HTR-8/SVneo (cell line): ENCODE measurements at places on chromosomes 2 and 18.

DNA sequence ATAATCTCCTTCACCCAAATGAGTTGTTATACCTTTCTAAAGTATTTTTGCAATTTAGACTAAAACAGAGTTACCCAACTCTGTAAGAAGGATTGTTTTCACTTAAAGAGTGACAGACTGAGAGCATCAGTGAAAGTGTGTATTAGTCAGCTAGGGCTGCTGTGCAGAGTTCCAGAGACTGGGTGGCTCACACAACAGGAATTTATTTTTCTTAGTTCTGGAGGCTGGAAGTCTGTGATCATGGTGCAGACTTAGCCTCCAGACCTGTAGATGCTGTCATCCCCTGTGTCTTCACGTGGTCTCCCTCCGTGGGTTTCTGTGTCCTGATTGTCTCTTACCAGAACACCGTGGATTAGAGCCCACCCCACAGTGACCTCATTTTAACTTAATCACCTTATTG lies 40.0 kb downstream of the BCL2L11 start:
- peak; percentile 53 for DNase-seq

GRCh38 chr2:223386984-223387383 lies 215.2 kb downstream of the SCG2 start:
- no peak for DNase-seq

DNA sequence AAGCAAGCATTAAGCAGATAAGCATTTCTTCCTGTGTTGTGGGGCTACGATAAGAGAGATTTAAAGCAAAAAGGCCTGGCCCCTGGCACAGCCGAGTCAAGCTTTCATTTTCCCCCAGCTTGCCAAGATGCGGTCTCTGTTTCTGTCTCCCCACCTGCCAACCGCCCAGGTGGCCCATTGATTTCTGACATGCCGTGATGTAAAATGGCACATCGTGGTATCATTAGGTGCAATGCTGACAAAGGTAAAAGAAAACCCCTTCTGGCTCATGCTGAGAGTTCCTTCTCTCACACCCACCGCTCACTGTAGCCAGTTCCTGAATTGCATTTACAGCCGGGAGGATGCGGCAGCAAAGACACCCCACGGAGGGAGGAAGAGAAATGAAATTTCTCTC lies 62.8 kb downstream of the BOD1L2 start:
- DNase-seq, result no peak

- no peak for DNase-seq
These were observed 28.6 kb upstream of the DAPL1 start for GRCh38 chr2:158766524-158766923.

DNA sequence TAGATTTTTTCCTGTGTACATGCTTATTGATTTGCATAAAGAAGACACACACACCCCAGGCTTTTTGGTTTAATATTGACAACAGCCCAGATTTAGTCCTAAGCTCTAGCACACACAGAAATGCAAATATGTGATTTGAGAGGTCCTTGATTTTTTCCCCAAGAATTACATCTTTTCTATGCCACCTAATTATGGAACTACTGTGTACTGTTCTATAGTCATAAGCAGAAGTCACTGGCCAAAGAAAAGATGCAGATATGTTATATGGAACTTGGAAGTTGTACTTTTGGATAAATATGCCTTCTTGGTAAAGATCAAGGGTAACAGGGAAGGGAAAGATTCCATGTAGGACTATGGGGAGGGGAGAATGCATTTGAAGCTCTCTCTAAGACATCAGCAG lies 105.6 kb downstream of the SETBP1 start:
- DNase-seq, result no peak

GRCh38 chr2:36820942-36821605 lies 124.6 kb downstream of the VIT start:
- no peak for DNase-seq

GRCh38 chr2:241461693-241462677 lies 46.4 kb downstream of the STK25 start:
- DNase-seq, result no peak

- no peak for DNase-seq
These were observed 370.4 kb downstream of the MTX2 start for GRCh38 chr2:176639671-176640070.

DNA sequence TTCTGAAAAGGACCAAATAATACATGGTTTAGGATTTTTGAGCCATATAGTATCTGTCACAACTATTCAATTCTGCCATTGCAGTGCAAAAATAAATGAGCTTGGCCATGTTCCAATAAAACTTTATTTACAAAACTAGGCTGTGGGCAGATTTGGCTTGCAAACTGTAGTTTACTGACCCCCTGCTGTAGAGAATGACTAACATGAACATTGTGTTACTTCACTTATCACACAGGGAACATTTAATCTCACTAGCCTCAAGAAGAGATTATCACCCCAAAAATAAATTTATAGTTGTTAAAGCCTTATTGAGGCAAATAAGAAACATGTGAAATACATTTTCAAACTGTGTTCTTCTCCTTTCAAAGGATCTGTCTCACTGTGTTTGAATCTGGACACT lies 766.2 kb downstream of the MBD2 start:
- DNase-seq, result no peak

DNA sequence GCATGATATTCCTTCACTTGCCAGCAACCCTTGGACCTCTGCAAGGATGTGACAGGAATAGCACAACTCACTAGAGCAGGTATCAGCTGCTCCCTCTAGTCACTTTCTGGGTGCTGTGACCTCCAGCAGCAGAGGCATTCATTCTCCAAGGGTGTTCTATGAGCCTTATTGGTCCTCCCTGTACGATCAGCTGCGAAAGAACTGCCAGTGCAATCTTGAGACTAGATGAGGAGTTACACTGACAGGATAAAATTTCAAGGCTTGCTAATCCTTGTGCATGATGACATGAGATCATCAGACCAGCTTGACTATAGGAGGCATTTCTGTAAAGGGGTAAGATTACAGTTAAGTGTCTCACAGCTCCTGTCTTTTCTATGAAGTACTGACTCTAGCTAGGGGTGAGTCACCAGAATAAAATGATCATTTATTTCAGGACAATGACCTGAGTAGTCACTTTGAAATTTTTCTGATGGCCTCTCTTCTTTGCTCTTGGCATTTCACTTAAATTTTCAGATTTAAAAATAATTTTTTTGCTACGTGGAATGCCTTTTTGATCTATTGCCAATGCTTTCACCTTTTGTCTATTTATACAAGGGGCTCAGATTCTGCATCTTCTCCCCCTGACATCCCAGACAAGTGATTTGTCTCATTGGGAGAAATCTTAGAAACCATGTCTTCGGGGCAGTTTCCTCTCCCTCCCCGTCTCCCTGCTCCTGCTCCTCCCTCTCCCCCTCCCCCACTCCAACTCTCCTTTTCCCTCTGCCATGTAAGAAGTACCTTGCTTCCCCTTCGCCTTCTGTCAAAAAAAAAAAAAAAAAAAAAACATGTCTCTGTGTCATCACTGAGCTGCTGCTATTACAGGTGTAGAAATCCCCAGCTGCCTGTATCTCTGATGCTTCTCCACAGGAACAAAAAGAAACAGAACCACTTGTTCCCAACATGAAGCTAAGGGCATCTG lies 49.2 kb upstream of the FRZB start:
- DNase-seq, result peak; percentile 87

GRCh38 chr18:14124689-14125088 lies 7.5 kb downstream of the ZNF519 start:
- DNase-seq, result no peak

DNA sequence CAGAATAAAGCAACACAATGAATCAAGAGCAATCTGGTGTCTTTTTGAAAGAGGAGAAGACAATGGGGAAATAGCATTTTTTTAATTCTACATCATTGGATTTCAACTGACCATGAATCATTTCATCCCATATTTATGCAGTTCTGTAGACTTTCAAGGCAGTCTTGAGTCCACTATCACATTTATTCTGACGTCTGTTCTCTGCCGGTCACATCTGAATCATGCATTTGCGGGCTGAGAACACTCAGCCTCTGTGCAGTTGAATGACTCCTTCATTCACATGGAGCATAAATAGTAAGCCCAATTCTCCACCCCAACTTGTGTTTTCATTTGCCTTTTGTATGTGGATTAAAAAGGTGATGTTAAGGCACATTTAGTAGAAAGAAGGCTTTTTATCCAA lies 128.2 kb downstream of the AKAIN1 start:
- no peak for DNase-seq

GRCh38 chr2:119929537-119929936 lies 83.3 kb upstream of the EPB41L5 start:
- no peak for DNase-seq

- no peak for DNase-seq
These were observed 839 bp upstream of the GPR148 start for GRCh38 chr2:130728007-130728454.

GRCh38 chr2:241863536-241863954 lies 4.9 kb upstream of the PDCD1 start:
- DNase-seq, result no peak

DNA sequence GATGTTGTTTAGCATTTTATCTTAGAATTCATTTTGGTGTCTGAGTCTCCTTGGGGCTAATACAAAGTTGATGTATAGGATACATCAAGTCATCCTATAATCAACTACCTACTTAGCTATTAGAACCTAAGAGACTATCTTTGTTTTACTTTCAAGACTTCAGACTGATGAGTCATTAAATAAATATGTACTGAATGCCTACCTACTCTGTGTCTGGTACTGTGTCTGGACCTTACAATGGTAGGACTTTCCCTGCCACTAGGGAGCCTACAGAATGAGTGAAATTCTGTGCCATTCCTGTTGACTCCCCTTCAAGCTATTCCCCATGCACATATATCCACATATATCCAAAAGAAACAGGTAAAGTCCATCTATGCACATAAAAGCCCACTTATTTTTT lies 114.5 kb downstream of the ERBB4 start:
- no peak for DNase-seq

- DNase-seq, result no peak
These were observed 253.1 kb downstream of the MBD2 start for GRCh38 chr18:53971331-53971730.

- DNase-seq, result no peak
These were observed 1517.5 kb upstream of the ZEB2 start for GRCh38 chr2:146037334-146037870.

- no peak for DNase-seq
These were observed 32.7 kb downstream of the ZFP36L2 start for GRCh38 chr2:43193652-43194120.

DNA sequence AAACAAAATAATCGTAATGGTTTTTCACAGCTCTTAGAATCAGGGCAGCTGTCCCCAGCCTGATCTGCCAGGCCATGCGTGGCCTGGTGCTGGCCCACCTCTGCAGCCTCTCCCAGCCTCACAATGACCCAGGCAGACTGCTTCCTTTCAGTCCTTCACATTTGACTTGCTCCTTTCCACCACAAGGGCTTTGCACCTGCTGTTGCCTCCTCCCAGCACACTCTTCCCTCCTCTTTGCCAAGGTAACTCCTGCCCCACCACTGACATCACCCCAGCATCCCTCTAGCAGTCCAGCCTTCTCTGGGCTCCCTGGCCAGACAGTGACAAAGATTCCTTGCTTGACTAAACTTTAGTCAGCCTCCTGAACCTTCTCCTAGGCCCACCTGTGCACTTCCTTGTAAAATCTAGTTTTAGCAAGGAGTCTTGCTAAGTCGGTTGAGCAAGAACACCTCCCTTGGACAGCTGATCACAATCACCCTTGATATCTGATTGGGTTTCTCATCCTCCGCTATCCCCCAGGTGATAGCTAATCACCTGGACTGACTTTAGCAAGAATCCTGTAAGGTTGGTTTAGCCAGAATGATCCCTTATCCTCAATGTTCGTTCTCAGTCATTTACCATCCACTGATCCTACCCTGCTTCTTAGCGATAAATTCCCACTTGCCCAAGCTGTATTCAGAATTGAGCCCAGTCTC lies 16.2 kb upstream of the RAB11FIP5 start:
- DNase-seq, result no peak

GRCh38 chr2:201448061-201448460 lies 3.2 kb downstream of the TRAK2 start:
- no peak for DNase-seq
